ENCODE measurements at places on chromosomes 16 and 17. TPM values are rescaled to one million over a fixed set of nuclear protein-coding genes. Genes with fewer than 3 reads are reported as not detected.

Gene HSD17B2
- polyA plus RNA-seq, result 0.12 TPM

Gene UBE2G1
- 50.7 TPM for polyA plus RNA-seq

Gene TP53TG3F
- polyA plus RNA-seq, result 0.08 TPM

- no peaks in the 10 kb centered on the region for H3K4me1 ChIP-seq
- DNase-seq, result no peak
- no peaks in the 10 kb centered on the region for H3K27me3 ChIP-seq
- no peaks in the 10 kb centered on the region for H3K36me3 ChIP-seq
- H3K27ac ChIP-seq, result no peak overlapping the region
These were observed 36.8 kb upstream of the BCAR1 start for GRCh38 chr16:75288181-75288580.

DNA sequence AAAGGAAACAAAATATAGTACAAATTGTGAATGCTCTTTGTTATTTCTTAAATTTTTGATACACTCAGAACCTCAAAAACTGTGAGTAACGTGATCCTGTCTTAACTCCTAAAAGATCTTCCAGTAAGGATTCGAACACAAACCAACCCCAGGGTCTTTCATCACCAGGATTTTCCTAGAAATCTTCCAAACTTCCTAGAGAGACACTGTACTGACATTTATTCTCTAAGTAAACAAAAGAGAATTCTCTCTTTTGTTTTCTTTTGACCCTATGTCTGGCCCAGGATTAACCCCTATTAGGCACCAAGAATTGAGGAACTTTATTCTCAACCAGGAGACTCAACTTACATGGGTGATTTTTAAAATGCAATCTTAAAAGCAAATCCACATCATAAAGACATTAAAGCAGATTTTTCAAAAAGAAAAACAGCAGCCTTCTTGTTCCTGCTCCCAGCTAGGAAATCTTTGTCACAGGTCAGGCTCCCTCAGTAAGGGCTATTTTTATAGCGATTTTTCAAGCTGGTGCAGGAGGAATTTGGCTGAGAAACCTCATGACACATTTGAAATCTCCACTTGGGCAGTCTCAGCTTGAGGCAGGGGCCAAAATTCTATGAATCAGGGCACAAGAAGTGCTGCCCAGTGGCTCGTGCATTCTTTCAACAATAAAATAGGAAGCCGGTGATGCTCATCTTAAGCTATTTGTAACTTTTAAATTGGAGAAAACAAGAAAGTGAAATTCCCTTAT is 6.2 kb upstream of the SMG1 start:
- no peak overlapping the region for H3K27ac ChIP-seq
- H3K4me1 ChIP-seq, result no peaks in the 10 kb centered on the region

DNA sequence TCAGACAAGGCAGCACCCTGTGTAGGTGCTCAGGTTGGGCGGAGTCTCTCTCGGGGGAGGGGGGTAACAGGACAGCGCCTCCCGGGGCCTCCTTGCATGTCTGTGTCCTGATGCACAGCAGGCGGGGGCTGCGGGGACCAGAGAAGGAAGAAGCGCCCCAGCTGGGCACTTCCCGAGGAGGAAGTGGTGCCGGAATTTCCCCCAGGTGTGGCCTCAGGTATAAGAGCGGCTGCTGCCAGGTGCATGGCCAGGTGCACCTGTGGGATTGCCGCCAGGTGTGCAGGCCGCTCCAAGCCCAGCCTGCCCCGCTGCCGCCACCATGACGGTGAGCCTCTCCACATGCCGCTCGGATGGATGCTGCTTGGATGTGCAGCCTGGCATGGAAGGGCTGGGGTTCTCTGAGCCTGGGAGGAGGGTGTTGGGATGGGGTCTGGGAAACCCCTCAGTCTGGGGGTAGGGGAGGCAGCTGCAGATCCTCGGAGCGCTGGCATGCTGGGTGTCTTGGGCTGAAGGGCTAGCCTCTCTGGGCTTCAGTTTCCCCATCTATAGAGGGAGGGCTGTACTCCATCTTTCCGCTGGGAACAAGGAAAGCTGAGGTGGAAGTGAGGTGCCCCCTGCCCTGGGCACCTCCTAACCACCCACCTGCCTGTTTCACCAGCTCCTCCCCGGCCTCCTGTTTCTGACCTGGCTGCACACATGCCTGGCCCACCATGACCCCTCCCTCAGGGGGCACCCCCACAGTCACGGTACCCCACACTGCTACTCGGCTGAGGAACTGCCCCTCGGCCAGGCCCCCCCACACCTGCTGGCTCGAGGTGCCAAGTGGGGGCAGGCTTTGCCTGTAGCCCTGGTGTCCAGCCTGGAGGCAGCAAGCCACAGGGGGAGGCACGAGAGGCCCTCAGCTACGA is at the start of gene IL17C:
TSS of gene IL17C (plus strand) at position 250 of the 908 bp plus-strand sequence. CDS start at position 320, 70 bp downstream.
- H3K27ac ChIP-seq, result no peak within 1 kb of the TSS
- H3K36me3 ChIP-seq, result no peaks in the 10 kb centered on the region
- H3K4me1 ChIP-seq, result no peaks in the 10 kb centered on the region
- no peak for DNase-seq

- H3K36me3 ChIP-seq, result no peaks in the 10 kb centered on the region
- no peak overlapping the region for H3K4me3 ChIP-seq
- DNase-seq, result no peak
- no peaks in the 10 kb centered on the region for H3K4me1 ChIP-seq
- no peaks in the 10 kb centered on the region for H3K27me3 ChIP-seq
- no peak overlapping the region for H3K27ac ChIP-seq
These were observed 279.9 kb downstream of the IRX3 start for GRCh38 chr16:54006693-54007092.

GRCh38 chr17:79850571-79851460 is 11.6 kb upstream of the CBX4 start:
- no peaks in the 10 kb centered on the region for H3K27me3 ChIP-seq
- H3K4me1 ChIP-seq, result no peaks in the 10 kb centered on the region
- no peak overlapping the region for H3K27ac ChIP-seq
- H3K4me3 ChIP-seq, result no peak overlapping the region

DNA sequence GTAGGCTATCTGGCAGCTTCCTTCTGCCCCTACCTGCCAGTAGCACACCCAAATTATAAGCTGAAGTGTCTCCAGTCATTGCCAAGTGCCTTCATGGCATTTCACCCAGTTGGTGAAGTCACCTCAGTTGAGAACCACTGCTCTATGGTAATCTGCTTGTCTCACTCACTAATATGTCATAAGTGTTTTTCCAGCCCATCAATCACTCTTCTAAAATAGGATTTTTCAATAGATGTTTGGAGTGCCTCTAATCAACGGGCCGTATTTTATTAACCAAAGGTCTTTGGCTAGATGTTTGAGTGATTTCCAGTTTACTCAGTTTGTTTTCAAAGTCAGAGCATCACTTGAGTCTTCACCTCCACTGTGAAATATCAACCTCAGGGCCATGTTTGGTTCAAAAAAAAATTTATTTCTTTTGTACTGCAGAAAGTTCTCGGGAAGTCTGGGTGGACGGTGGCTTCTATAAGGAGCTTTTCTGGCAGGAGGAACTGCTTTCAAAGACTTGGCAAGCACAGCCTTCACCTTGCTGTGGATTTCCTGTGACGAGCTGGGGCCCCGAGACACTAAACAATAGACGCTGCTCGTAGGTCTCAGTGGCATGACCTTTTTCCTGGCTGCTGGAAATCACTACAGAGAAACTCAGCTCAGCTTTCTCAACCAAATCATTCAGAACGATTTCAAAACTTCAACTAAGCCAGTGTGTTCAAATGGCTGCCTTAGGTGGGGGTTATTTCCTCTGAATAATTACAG is 95.2 kb upstream of the FOXF1 start:
- H3K27ac ChIP-seq, result no peak overlapping the region
- DNase-seq, result no peak
- no peaks in the 10 kb centered on the region for H3K27me3 ChIP-seq
- no peaks in the 10 kb centered on the region for H3K36me3 ChIP-seq
- no peak overlapping the region for H3K4me3 ChIP-seq

DNA sequence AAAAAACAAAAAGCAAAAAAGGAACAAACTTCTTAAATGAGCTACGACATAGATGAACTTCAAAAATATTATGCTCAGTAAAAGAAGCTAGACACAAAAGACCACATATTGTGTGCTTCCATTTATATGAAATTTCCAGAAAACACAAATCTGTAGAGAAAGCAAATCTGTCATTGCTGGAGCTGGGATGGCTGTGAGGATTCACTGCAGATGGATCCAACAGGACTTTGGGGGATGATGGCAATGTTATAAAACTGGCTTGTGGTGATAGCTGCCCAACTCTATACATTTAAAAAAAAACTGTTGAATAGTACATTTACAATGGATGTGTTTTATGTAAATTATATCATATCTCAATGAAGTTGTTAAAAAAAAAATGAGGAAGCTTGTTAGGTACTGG is 52.6 kb upstream of the MAP3K14 start:
- H3K4me3 ChIP-seq, result no peak overlapping the region
- peaks cover 4% of the 10 kb centered on the region for H3K4me1 ChIP-seq
- no peaks in the 10 kb centered on the region for H3K27me3 ChIP-seq
- no peak overlapping the region for H3K27ac ChIP-seq
- H3K36me3 ChIP-seq, result no peaks in the 10 kb centered on the region
- DNase-seq, result no peak

DNA sequence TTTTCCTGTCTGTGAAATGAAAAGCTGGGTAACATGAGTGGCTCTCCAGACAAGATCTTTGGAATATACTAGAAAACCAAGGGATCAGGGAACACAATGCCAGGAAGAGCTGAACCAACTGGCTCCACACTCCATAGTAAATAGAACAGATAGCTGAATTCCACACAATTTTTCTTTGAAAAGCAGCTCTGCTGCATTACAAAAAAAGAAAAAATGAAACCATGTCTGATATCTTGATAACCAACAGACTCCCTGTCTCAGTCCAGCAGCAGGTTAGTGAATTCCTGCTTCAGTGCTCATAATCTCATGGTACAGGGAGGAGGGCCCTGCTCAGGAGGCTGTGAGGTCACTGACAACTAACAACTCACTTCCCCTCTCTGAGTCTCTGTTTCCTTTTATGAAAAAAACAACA is 97.1 kb downstream of the CDH11 start:
- H3K36me3 ChIP-seq, result no peaks in the 10 kb centered on the region
- no peaks in the 10 kb centered on the region for H3K27me3 ChIP-seq
- H3K4me1 ChIP-seq, result peaks cover 11% of the 10 kb centered on the region
- H3K27ac ChIP-seq, result no peak overlapping the region
- no peak overlapping the region for H3K4me3 ChIP-seq

DNA sequence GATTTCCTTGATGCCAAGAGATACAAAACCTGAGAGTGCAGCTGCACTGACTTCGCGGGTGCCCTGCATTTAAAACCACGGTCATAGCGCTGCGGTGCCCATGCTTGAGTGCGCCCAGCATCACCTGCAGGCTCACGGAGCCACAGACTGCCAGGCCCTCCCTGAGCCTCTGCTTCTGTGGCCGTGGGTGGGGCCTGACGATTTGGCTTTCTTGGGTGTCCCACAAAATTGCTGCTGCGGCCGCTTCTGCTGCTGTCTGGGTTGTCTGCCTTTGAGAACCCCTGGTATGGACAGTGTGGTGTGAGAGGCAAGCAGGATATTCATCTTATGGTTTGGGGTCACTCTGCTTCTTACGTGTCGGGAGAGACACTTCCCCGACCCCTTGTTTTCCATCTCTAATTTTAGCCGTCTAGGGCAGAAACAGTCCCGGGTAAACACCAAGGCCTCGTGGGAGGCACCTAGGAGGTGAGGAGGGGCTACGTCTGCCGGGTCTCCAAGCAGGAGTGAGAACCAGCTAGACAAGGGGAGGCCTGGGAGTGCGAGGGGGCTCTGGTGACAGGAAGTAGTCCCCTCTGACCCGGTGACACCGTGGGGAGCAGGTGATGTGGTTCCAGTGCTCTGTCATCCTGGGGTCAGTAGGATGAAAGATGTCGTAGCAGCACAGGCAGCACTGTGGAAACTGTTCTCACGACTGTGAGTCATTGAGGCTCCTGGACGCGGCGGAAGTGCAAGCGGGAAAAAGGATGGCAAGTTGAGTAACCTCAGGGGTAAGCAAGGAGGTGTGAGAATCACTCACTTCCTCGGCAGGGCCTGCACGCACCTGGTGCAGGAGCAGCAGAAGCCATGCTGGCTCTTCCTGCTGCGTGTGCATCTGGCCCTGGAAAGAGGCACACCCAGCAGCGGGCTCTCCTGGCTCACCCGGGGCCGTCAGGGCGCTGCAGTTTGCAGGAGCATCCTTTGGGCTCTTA is 176.3 kb downstream of the RPTOR start:
- H3K4me3 ChIP-seq, result no peak overlapping the region
- DNase-seq, result no peak
- peaks cover 19% of the 10 kb centered on the region for H3K4me1 ChIP-seq
- no peaks in the 10 kb centered on the region for H3K36me3 ChIP-seq
- H3K27me3 ChIP-seq, result no peaks in the 10 kb centered on the region

All from ovary (tissue), 10 donors.